ENCODE measurements at places on chromosomes 13 and 19. TPM values are rescaled to one million over a fixed set of nuclear protein-coding genes. Genes with fewer than 3 reads are reported as not detected.

- no peak for DNase-seq
Observed at GRCh38 chr13:22926748-22927400, 253.9 kb upstream of the SGCG start.

- DNase-seq = no peak
Observed at GRCh38 chr13:33493672-33494365, 208.3 kb upstream of the STARD13 start.

GRCh38 chr19:15936950-15937349 is 2.6 kb upstream of the CYP4F11 start:
- no peak for DNase-seq

- DNase-seq = no peak
Observed at GRCh38 chr19:45349430-45349941, 8.9 kb downstream of the KLC3 start.

DNA sequence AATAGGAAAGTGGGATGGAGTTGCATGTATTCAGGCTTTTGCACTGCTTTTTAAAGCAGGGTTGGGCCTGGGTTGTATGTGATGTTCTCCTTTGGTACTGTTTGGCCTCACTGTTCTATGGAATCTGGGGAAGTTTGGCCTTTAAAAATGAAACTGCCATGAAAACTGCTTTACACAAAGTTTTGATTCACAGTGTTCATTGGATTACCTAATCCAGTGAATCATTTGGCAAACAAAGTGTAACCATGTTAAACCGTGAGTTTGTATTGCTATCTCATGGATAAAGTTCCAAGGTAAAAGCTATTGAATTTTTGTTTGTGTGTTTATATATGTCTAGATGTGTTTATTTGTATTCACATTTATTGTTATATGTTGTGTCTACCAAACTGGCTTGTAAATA is 1658.6 kb downstream of the OLFM4 start:
- DNase-seq = no peak

RGL3 gene
- polyA plus RNA-seq = 41.2 TPM

GRCh38 chr13:112870051-112870331 is 99.0 kb upstream of the MCF2L start:
- DNase-seq = no peak

GRCh38 chr13:66076417-66076816 is 1153.7 kb downstream of the PCDH9 start:
- DNase-seq = no peak

DNA sequence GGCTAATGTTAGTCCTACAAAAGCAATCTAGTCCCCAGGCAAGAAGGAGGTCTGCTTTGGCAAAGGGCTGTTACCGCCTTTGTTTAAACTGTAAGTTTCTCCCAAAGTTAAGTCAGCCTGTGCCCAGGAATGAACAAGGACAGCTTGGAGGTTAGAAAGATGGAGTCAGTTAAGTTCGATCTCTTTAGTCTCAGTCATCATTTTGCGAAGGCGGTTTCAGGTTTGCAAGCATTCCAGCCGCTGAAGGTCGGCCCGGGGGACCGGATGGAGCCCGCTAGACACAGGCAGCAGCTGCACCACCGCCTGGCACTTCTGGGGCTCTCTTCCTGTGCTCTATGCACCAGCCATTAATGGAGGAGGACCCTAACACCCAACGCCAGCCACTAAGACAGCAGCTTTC is 91.3 kb downstream of the STK24 start:
- DNase-seq = no peak

DNA sequence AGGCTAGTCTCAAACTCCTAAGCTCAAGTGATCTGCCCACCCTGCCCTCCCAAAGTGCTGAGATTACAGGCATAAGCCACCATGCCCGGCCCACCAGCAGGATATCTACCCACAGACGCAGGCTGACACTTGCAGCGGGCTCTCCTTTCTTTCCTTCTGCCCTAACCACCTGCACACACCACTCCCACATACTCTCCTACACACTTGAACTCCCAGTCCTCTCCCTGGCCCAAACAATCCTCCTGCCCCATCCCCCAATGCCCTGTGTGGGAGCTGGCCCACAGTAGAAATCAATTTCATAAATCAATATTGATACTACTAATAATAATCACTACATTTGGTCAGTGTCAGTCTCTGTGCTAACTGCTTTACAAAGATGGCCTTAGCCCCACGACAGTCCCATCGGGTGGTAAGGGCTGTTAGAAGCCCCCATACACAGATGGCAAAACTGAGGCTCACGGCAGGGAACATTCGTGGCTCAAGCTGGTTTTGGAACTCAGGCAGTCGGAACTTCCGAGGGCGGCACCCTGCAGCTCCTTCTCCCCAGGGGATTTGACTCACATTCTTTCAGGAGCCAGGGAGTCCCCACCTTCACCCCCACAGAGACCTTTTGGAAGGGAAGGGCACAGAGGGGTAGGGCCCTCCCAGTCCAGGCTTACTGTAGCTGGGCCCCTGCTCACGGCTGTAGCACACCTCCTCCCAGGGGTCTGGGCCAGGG is 3.4 kb upstream of the DPF1 start:
- DNase-seq = no peak

- DNase-seq = no peak
Observed at GRCh38 chr19:29259867-29260281, 46.9 kb upstream of the UQCRFS1 start.

DNA sequence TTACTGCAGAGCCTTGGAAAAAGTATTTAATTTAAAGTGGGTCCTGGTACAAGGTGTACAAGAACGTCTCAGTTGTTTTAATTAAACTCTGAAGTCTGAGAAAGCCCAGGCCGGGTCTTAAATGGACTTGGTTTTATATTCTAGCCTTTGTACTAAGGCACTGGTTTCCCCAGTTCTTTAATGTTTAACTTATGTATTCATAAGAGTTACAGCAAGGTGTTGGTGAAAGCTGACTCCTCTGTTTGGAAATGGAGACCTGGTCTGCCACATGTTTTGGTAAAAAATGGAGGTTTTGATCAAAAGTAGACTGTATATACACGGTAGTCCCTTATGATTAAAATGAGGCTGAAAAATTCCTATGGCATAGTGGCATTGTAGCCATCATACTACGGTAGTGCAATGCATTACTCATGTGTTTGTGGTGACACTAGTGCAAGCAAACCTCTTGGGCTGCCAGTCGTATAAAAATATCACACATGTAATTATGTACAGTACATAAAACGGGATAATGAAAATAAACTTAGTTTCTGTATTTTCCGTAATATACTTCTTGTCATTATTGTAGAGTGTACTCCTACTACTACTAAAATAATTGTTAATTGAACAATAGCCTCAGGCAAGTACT is 883.4 kb upstream of the SPRY2 start:
- peak; percentile 39 for DNase-seq

GRCh38 chr19:22545751-22546150 is 88.4 kb upstream of the ZNF492 start:
- DNase-seq = peak; percentile 66

DNA sequence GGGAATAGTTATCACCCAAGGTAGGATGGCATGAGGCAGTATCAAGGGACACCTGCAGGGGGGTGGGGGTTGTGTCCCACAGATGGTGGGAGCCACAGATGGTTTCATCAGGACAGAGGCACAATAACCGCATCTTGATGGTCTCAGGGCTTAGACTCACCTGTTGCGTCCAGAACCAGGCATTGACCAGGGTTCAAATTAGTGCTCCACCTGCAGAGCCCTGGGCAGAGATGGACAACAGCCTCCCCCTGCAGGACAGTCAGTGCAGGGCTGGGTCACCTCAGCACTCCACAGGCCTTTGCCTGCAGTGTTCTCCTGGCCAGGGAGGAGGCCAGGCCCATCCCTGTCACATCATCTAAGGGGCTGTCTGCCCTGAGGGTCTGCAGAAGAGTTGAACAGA is 14.5 kb upstream of the CEACAM1 start:
- no peak for DNase-seq

CACNG8 gene
- polyA plus RNA-seq = not detected

C19orf25 gene
- polyA plus RNA-seq = 34.9 TPM

FLT3 gene
- polyA plus RNA-seq = 0.46 TPM

- peak; percentile 91 for DNase-seq
Observed at GRCh38 chr13:24148414-24149235, 11.9 kb upstream of the SPATA13 start.

DNA sequence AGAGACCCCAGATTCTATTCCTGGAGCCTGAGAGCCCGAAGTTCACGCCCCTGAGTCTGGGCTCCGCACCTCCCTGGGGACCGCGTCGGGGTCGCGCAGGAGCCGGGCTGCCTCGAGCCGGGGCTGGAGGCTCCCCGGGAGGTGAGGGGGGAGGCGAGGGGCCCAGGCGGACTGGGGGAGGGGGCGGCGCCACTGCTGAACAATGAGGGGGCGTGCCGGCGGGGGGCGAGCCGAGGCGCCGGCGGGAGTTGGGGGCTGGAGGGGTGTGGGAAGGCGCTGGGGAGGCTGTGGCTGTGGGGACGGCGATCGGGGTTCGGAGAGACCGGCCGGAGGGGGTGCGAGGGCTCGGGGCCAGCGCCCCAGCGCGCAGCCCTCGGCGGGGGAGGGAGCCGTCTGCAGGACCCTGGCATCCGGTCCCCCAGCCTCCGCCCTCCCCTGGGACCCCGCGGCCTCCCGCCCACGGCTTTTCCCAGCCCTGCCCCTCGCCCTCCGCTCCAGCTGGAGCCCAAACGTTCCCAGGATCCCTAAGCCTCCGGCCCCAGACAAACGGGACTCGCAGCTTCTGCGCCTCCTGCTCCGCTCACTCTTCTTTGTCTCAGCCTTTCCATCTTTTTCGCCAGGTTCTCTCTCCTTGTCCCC is 922 bp downstream of the PLEKHG2 start:
- no peak for DNase-seq

- no peak for DNase-seq
Observed at GRCh38 chr13:101779147-101779546, 326.7 kb downstream of the ITGBL1 start.

S1PR4 gene
- 2.3 TPM for polyA plus RNA-seq

TRPC4 gene
- polyA plus RNA-seq = 0.31 TPM

GRCh38 chr13:99144306-99144705 is 56.3 kb upstream of the UBAC2 start:
- DNase-seq = no peak

ZIC2 gene
- polyA plus RNA-seq = not detected

- no peak for DNase-seq
Observed at GRCh38 chr19:17303940-17304267, 679 bp upstream of the ABHD8 start.

TDRD12 gene
- not detected for polyA plus RNA-seq

PSG4 gene
- not detected for polyA plus RNA-seq

DNA sequence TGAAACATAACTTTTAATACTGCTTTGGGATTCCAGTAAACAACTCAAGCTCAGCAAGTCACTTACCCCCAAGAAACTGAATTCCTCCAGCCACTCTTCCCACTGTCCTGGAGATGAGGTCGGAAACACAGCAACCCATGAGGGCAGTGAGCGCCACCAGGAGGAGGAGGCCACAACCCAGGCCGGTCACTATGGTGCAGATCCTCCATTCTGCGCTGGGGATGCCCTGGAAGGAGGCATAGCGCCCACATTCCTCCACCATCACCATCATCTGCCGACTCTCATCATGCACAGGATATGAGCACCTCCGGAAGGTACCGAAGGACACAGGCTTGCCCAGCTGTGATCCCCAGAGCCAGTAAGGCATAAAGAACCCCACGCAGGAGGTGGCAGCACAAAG is 2.2 kb downstream of the LHFPL6 start:
- no peak for DNase-seq

FFAR1 gene
- polyA plus RNA-seq = not detected

DNA sequence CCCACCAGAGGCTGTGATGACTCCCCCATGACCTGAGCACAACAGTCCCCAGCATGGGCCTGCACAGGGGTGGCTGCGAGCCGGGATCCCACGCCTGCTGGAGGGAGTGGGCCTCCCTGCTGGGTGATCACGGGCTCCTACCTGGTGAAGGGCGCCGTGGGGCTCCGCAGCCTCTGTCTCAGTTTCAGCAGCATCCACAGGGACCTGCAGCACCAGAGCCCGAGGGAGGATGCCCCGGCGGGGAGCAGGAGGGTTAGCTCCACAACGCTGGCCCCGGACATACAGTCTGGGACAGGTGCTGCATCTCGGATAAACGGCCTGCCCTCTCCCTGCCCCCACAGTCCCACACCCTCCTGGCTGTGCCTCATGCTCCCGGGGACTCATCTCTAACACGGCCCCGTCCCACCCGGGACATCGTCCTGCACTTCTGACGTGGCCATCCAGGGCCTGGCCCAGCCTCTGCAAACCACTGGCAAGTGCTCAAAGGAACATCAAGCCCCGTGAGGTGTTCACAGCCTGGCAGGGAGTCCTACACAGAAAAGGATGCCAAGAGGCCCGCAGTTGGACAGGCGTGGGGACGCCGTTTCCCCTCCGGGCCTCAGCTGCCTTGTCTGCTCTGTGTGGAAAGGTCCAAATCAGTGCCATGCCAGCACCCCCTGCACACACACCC is 10.5 kb downstream of the PEX11G start:
- no peak for DNase-seq

IGSF23 gene
- not detected for polyA plus RNA-seq

GRCh38 chr19:15292140-15292539 is 40.2 kb downstream of the BRD4 start:
- no peak for DNase-seq

- DNase-seq = no peak
Observed at GRCh38 chr13:51645761-51646670, 61.8 kb downstream of the WDFY2 start.

DNA sequence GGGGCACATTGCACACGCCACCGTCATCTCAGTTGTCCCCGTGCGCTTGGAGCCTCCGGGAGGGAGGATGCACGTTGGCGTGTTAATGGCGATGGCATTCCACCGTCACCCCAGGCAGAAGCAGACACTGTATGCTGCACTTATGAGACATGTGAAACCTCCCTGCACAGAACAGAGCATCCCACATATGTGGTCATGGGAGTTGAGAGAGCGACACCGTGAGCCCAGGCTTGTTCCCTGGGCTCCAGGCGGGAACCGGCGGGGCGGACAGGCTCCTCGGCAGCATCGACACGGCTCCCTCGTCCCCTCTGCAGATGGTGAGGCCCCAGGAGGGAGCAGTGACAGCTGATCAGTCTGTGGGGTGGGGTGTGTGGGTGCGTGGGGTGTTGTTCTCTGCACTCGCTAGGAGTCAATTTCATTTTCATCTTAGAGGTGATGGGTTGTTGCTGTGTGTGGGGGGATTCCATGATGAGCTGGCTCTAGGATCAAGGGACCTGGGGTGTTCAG is 40.4 kb downstream of the CRTC1 start:
- DNase-seq = no peak

DNA sequence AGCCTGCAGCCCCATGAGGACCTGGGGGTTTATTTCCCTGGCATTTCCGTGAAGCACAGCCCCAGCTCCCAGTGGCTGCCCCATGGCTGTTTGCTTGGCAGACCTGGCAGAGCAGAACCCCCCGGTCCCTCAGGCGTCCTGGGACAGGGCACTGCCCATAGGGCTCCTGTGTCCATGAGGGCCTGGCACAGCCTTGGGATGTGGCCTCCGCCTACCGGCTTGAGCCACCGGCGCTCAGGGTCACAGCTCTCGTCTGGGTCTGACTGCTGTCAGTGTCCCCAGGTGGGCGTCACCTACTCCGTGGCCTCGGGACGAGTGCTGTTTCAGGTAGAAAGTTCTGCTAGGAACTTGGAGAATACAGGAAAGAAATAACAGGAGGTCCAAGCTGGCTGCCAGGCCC is 52.8 kb downstream of the MYO9B start:
- no peak for DNase-seq

KLK2 gene
- not detected for polyA plus RNA-seq

PTGIR gene
- 1.7 TPM for polyA plus RNA-seq
